Suppressor macrophage (primary cell): ENCODE measurements at places on chromosomes 4 and X.

DNA sequence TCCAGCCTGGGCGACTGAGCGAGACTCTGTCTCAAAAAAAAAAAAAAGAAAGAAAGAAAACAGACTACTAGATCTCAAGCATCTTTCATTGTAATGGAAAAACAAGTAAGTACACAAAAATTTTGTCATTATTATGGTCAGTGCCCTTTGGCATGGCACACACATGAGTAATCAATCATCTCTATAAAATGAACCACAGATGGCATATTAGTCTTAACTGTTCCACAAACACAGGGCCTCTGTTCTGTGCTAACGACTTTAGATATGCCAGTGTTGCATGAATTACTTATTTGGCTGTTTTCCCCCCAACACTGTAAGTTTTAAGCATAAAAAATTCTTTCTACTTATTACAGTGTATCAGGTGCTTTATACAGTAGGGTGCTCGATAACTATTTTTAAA, 90.4 kb downstream of the COX7B2 start:
- DNase-seq: no peak

DNA sequence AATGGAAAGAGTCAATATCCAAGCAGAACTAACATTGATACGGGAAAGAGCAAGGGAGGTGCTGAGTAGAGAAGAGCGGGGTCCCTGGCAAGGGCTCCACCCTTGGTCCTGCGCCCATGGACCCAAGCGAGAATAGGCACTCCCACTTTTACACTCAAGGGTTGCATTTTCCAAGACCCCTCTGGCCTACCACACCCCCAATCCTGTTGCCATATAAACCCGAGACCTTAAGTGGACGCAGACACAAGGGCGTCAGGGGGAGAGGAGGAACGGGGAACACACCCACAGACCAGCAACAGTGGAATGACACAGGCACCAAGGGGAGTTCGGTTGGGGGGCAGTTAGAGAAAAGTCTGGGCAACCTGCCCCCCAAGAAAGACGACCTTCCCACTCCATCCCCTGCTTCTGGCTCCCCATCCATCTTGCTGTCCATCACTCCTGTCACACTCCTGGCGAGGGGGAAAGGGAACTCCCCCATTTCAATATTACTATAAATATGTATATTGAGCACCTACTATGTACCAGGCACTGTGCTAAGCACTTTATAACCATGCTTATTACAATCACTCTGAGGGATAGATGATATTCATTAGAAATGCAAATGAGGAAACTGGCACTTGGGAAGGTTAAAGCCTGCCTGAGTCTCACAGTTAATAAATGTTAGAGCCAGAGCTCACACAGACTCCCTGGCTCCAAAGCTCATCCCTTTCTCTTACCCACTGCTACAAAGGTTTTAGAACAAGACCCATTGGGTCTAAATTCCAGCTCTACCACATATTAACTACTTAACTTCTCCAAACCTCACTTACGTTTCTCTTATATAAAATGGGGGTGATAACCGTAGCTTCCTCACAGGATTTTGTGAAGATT, 51.7 kb downstream of the SCD5 start:
- no peak for DNase-seq

DNA sequence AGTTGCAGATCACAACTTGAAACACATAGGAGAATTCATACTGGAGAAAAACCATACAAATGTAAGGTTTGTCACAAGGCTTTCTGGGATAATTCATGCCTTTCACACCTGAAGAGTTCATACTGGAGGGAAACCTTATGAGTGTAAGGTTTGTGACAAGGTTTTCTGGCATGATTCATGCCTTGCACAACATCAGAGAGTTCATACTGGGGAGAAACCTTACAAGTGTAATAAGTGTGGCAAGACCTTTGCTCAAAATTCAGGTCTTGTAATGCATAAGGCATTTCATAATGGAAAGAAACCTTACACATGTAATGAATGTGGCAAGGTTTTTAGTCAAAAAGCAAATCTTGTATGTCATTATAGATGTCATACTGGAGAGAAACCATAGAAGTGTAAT, 58.8 kb upstream of the ENPEP start:
- DNase-seq: no peak

DNA sequence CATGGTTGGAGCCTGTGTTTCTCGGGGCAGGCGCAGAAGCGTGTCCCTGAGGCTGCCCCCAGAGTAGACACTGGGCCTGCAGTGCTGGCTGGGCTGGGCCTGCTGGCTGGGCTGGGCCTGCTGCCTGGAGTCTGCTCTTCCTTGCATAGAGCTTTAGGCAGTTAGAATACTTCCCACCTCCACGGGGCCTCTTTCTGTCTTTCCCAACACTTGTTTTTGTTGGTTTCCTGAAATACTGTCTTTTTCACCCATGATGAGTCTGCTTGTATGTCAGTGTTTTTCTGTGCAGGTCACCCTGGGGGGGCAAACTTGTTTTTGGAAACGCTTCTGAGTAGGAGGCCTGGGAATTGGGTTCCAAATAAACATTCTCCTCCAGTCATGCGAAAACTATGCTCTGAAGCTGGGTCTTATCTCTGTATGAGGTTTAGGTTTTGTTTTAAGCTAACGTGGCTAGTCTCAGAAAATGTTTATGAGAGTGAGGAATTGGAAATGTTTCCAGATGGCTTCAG, 32.2 kb downstream of the TRMT44 start:
- no peak for DNase-seq

GRCh38 chr4:129747756-129748155, 651.8 kb downstream of the C4orf33 start:
- no peak for DNase-seq

DNA sequence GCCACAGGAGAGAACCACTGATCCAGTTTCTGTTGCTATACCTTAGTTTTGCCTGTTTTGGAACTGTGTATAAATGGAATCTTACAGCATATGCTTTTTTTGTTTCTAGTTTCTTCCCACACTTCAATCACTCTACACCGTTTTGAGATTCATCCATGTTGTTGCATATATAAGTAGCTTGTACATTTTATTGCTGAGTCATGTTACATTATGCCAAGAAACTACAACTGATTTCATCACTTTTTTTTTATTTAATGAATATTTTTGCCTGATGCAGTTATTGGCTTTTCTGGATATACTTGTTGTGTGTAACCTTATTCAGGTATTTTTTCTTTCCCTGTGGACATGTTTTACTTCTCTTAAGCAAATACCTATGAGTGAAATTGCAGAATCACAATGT, 1135.9 kb downstream of the RAPGEF2 start:
- no peak for DNase-seq

DNA sequence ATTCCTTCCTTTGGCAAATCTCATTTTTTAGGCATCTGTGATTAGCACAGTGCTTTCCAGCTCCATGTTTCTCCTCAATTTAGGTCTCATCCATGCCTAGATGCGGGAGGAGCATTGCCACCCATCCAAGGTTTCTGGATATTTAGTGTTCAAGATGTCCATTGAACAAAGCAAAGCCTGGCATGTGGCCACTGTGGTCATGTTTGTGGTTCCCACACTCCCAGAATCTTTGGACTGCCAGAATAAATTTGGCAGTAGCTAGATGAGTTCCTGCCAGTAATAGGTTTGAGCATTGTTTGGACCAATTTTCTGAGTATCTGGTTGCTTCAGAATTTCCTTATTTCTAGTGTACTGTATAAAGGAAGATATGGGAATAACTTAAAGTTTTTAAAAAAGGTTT, 1124.1 kb downstream of the ADGRL3 start:
- no peak for DNase-seq

DNA sequence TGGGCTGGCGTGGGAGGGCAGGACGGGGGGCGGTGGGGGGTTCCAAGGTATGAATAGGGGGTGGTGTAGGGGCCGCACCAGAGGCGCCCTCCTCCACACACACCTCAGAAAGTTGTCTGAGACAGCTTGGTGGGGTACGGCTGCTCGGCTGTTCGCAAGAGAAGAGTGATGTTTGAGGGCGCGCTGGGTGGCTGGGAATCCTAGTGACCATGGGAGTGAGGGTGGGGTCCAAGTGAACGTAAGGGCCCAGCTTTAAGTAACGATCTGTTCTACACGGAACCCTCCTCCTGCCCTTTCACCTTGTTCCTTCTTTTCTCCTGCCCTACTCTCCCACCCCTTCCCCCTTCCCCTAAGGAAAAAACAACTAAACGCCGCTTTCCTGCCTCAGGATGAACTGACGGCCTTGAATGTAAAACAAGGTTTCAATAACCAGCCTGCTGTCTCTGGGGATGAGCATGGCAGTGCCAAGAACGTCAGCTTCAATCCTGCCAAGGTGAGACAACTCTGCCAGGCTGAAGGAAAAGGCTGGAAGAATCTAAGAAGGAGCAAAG, 664 bp downstream of the MED12 start:
- DNase-seq: no peak

GRCh38 chr4:75800972-75801371, 76.6 kb downstream of the USO1 start:
- DNase-seq: no peak

GRCh38 chr4:47493238-47494123, 8.4 kb downstream of the ATP10D start:
- no peak for DNase-seq

GRCh38 chrX:105564501-105564900, 257.8 kb upstream of the NRK start:
- DNase-seq: no peak

DNA sequence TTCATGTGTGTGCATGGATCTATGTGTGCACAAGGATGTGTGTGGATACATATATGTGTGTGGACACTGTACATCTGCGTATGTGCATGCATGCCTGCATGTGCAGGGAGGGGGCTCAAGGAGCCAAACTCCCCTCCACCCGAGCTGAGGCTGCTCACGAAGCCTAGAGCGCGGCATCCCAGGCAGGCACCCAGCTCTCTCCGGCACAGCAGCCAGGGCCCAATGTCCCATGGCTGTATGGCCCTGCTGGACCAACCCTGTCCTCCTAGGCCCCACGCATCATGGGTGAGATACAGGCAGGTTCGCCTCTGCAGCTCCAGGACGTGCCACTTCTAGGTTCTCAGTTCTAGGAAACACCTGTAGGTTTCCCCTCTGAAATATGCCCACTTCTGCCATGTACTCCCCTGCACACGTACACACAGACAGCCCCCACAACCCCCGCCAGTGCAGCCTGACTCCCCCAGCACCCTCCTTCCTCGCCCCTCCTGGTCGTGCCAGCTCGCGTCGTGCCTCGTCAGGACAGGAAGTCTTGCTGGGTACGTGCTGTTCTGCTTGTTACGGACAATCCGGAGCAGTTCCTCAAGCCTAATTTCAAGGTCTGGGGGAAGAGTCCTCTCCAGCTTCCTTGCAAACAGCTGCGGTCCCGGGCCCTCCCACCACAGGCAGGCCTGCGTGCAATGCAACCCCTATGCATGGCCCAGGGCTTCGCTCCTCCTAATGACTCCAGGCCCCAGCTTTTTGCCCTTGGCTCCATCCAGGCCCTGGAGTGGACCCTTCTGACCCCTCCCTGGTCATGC, 3.2 kb upstream of the ADRA2C start:
- DNase-seq: no peak

- no peak for DNase-seq
Measured at GRCh38 chr4:160091631-160092030, 988.8 kb downstream of the RAPGEF2 start.

GRCh38 chr4:100968046-100968445, 379.3 kb downstream of the PPP3CA start:
- no peak for DNase-seq

DNA sequence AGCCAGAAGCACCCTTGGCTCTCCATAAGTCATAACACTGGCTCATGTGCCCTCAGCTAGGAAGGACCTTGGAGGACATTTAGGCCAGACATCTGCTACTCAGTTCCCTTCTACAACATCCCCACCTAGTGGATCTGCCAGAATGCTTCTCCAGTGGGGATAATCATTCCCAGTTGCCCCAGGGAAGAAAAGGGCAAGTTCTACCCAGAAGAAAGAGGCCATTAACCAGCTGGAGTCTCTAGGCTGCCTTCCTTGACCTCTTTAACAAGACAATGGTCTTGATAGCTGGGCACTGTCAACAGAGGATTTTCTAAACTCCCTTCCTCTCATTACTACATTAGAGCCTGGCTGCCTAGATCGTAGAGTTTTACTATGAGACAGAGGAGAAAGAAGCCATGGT, 42.0 kb downstream of the LGI2 start:
- DNase-seq: peak; percentile 63

- DNase-seq: no peak
Measured at GRCh38 chrX:42943051-42943974, 165.3 kb upstream of the PPP1R2C start.

DNA sequence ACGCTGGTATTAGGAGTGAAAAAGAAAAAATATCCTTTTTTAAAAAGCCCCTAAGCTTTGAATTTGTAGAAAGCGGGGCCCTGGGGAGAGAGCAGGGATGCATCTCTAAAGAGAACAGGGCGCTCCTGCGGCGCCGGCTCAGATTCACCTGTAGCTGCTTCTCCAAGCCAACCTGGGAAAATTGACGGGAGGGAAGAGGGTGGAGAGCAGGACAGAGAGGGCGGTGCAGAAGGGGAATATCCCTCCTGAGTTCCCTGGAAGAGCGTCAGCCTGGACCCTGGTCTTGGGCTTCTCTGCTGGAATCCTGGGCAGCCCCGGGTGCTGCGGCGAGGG, 776 bp upstream of the SOWAHD start:
- no peak for DNase-seq

DNA sequence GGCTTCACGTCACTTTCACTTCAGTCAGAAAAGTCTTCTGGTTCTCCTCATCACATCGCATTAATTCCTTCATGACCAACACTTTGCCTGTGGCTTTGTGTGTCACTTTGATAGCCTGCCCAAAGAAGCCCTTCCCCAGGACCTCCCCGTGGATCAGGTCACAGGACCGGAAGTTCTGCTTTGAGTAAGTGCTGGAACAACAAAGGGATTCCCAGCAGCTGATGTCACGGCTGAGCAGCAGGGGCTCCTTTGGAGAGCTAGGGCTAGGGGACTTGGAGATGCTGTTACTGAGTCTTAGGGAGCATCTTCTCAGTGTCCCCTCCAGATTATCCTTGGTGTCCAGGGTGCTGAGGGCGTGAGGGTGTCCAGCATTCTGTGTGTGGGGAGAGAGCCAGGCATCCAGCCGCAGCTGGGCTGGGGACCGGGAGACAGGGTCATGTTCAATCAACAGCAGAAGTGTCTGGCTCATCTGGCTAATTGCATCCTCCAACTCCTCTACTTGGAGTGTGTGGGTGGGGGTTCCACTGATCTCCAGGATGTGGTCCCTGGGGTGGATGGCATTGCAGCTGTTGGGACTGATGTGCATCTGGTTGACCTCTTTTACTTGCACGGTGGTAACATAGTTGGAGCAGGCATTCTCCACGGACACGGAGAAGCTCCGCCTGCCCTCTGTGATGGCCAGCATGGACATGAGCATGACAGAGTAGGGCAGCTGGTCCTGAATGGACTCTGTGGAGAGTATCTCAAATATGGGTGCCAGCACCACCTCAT, 39.2 kb upstream of the ARHGAP6 start:
- no peak for DNase-seq

DNA sequence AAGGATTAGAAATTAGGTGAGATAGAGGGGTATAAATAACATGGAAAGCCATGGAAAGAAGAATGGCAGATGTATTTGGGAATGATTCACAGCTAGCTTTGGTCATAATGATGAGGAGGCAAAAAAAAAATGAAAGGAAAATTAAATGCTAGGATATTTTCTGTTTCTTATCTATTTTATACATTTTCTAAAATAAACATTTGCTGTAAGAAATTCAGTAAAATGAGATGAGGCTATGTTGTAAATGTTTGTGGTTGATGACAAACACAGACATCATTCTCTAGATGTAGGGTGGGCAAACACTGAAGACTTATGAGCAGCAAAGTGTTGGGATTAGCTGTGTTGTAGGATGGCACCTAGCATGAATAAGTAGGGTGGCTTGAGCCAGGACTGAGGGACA, 407.1 kb downstream of the IL15 start:
- no peak for DNase-seq
